ENCODE measurements at places on chromosomes 13 and 19. TPM values are rescaled to one million over a fixed set of nuclear protein-coding genes. Genes with fewer than 3 reads are reported as not detected.

GRCh38 chr19:2800506-2800905 is 15.2 kb downstream of the THOP1 start:
- no peak for DNase-seq

DNA sequence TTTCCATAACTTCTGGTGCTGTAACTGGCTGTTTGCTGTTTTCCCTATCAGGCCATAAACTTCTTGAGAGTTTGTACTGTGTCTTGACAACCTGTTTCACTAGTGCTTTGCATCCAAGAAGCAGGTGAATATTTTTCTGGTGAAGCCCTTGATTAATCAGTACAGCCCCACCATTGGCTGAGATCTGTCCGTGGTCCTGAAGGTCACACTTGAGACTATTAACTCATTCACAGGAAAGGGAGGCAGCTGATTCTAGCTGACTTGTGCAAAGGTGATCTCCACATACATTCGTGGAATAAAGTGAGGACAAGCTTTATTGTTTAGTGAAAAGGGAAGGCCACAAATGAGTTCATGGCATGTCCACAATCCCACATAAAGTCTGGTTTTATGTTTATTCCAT is 61.4 kb upstream of the ZNF835 start:
- peak; percentile 26 for DNase-seq

DNA sequence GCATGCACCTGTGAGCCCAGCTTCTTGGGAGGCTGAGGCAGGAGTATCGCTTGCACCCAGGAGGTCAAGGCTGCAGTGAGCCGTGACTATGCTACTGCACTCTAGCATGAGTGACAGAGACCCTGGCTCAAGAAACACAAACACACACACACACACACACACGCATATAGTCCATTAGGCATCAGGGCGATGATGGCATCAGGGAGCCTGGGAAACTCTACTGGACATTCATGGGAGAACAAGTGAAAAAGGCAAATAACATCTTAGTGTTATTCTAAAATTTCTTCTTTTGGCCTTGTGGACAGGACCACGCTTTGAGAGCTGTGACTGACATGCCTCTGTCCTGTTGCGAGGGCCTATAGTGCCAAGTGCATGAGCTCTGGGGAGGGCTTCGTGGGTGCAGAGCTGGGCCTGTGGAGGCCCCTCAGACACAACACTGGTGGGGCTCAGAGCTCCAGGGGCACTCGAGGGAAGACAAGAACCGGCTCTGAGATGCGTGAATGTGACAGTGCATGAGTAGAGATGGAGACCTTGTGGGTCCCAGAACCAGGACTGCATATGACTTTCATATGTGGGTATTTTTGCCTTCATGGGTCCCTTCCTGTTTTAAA is 8.0 kb upstream of the USF2 start:
- no peak for DNase-seq

The PTPRS gene
- 181 TPM for total RNA-seq

The NMRK2 gene
- not detected for total RNA-seq

GRCh38 chr13:40409278-40409677 is 257.2 kb downstream of the FOXO1 start:
- DNase-seq: no peak

The NALCN gene
- total RNA-seq: 0.34 TPM

GRCh38 chr13:80276371-80277289 is 64.3 kb downstream of the SPRY2 start:
- DNase-seq: peak; percentile 20

- peak; percentile 88 for DNase-seq
These were observed 12.6 kb upstream of the METTL21C start for GRCh38 chr13:102707467-102707866.

The ZNF44 gene
- total RNA-seq: 6.6 TPM

DNA sequence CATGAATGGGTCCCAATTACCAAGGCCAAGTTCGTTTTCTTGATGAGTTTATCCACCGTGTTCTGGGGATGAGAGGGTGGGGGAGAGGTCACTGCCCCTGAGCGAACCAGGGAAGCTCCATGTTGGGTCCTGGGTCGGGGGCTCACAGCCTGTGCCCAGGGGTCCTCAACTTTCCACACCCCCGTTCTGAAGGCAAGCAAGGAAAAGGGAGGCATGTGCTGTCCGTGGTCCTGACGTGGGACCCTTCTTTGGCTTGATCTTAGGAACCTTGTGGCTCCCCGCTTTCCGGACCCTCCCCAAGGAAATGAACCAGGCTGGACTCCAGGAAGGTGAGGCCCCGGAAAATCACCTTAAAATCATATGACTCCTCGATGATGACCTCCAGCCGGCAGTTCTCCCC is 18.2 kb upstream of the MEIS3 start:
- DNase-seq: peak; percentile 35

- DNase-seq: no peak
These were observed 75.6 kb upstream of the ZNF507 start for GRCh38 chr19:32269831-32270230.

DNA sequence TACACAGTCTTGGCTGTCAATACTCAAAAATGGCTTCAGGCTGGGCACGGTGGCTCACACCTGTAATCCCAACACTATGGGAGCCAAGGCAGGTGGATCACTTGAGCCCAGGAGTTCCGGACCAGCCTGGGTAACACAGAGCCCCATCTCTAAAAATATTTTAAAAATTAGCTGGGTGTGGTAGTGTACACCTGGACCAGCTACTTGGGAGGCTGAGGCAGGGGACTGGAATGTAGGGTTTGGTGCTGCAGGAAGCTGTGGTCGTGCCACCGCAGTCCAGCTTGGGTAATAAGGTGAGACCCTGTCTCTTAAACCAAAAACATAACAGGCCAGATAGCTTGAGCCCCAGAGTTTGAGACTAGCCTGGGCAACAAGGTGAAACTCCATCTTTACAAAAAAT is 6.7 kb upstream of the CHERP start:
- no peak for DNase-seq

DNA sequence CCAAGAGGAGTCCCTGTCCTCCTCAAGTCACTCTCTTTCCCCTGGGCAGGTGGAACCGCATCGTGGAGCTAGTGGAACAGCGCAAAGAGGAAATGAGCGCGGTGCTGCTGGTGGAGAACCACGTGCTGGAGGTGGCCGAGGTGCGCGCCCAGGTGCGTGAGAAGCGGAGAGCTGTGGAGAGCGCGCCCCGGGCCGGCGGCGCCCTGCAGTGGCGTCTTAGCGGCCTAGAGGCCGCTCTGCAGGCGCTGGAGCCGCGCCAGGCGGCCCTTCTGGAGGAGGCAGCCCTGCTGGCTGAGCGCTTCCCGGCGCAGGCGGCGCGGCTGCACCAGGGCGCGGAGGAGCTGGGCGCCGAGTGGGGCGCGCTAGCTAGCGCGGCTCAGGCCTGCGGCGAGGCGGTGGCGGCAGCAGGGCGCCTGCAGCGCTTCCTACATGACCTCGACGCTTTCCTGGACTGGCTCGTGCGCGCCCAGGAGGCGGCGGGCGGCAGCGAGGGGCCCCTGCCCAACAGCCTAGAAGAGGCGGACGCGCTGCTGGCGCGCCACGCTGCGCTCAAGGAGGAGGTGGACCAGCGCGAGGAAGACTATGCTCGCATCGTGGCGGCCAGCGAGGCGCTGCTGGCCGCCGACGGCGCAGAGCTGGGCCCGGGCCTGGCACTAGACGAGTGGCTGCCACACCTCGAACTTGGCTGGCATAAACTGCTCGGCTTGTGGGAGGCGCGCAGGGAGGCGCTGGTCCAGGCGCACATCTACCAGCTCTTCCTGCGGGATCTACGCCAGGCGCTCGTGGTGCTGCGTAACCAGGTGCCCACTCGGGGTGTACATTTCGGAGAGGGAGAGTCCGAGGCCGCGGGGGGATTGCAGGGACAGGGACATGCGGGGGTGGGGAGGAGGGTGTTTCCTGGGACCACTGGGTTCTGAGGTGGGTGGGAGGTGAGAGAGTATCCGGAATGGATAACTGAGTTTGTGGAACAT is 52.8 kb downstream of the SPTBN4 start:
- no peak for DNase-seq

The IZUMO2 gene
- total RNA-seq: not detected

DNA sequence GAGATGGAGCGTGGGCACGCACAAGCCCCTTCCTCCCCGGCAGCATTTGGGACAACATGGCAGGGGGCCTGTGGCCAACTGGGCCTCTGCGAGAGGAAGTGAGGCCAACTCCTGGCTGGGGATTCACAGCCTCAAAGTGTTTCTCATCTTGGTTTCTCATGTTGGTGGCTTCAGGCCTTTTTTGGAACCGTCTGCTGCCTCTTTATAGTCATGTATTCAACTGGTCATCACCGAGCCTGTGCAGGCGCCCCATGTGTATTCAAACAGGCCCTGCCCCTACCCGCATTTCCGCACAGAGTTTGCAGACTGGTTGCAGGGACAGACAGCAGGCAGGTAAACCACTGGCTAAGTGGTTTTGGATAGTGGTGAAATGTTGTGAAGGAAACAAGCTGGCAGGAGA is 17.3 kb upstream of the RELB start:
- DNase-seq: no peak

- no peak for DNase-seq
These were observed 5.2 kb downstream of the LCP1 start for GRCh38 chr13:46176756-46177155.

The LRRC25 gene
- not detected for total RNA-seq

DNA sequence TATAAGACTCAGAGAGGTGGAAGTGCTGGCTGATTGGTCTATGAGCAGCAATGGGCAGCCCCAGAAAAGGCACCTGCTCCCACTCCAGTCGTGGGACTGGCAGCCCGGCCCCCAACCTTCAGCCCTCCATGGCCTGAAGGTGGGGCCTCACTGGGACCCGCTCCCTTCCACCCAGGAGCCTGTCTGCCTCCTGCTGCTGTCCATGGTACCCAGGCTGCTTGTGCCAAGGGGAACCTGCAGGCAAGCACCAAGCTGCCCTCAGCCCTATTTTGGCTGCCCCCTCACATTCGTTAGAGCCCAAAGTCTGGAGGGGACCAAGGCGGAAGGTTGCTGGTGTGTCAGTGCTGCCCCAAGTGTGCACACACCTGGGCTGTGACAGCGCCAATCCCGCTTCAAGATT is 2304.9 kb downstream of the PCDH9 start:
- no peak for DNase-seq

DNA sequence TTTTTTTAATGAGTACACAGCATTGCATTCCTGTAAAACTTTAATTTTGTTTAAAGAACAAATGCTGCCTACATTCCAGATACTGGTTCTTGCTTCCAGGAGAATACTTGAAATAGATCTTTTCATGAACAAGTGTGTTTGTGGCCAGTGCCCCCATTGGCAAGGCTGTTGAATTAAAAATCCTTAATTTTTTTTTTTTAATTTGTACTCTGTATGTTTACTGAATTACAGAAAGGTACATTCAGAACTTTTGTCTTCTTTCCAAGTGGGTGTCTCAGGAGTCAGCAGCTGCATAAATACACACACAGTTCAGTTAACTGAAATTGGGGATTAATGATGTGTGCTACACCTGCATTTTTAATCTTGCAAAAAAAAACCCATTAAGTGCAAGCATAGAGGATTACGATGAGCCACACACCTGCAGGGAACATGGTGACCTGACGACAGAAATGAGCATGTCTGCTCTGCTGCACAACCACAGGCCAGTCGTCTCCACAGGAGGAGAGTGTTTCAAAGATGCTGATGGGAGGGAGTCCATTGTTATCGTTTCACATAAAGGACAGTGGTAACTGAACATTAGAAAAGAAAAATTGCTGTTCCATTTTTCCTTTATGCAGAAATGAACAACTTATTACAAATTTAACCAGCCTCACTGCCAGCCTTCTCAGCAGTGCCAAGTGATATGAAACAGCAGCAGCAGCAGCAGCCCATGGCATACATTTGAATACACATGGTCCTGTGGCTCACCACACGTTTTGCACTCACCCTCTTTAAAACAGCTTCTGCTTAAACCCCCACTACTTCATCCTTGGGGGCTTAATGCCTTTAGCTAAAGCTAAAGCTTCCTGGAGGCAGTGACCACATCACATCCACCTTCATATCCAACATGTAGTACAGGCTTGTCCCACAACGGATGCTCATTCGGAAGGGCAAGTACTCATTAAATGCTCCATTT is 72.3 kb upstream of the RFC3 start:
- DNase-seq: no peak

DNA sequence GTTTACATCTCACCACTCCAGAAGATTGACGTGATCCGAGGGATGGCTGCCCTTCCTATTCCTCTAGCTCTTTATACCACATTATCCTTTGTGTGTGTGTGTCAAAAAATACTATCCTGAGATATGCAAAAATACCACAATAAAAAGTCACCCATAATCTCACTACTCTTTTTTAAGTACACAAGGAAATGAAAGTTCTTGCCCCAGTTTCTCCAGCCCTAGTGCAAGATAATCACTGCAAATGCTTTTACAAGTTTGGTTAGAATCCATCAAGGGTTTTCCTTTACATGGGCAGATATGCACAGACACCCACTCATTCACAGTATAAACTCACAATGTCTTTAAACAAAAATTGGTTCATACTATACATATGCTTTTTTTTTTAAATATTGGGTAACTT is 89.3 kb downstream of the DIAPH3 start:
- no peak for DNase-seq

- no peak for DNase-seq
These were observed 5.3 kb downstream of the GNG8 start for GRCh38 chr19:46630586-46631205.

DNA sequence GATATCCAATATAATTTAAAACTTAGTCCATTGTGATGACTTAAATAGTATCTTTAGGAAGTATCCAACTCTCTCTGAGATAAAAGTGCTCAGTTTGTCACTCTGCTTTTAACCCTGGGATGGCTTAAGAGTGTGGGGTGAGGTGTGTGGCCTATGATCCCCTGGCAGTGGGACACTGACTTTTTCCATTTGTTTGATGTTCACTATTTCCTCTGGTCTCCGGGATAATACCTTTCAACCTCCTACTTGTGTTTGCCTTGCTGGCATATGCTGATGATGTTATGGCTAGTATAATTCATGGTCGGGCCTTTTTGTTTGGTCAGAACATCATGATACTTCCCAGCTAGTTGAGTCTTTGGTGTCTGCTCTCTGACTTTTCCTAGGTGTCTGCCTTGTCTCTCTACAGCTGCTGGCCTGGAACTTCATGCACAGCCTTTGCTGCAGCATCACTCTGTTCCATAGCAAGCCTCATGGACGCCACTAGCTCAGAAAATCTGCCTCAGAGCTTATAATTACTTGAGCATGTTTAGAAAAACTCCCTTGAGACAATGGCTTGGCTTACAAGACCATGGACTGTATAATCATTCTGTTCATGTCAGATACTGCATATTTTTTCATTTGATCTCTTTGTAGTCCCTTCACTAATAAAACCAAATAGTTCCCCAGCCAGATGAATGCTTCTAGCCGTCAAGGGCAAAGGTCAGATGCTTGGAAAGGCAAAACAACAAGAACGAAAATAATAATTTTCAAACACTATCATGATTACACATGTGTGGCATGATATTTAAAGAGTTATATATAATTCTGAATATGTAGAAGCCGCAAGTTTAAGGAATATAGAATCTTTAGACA is 75.2 kb downstream of the WDFY2 start:
- DNase-seq: no peak

- no peak for DNase-seq
These were observed 22.0 kb downstream of the SIN3B start for GRCh38 chr19:16851031-16851712.

The SHISA2 gene
- total RNA-seq: 148 TPM

GRCh38 chr13:93338906-93339305 is 112.3 kb downstream of the GPC6 start:
- DNase-seq: no peak

The CAPN12 gene
- 0.46 TPM for total RNA-seq
